ENCODE measurements at places on chromosomes 5 and 9. TPM values are rescaled to one million over a fixed set of nuclear protein-coding genes. Genes with fewer than 3 reads are reported as not detected.

Gene STC2
- total RNA-seq: not detected

Gene PIGO
- total RNA-seq: 34.7 TPM

DNA sequence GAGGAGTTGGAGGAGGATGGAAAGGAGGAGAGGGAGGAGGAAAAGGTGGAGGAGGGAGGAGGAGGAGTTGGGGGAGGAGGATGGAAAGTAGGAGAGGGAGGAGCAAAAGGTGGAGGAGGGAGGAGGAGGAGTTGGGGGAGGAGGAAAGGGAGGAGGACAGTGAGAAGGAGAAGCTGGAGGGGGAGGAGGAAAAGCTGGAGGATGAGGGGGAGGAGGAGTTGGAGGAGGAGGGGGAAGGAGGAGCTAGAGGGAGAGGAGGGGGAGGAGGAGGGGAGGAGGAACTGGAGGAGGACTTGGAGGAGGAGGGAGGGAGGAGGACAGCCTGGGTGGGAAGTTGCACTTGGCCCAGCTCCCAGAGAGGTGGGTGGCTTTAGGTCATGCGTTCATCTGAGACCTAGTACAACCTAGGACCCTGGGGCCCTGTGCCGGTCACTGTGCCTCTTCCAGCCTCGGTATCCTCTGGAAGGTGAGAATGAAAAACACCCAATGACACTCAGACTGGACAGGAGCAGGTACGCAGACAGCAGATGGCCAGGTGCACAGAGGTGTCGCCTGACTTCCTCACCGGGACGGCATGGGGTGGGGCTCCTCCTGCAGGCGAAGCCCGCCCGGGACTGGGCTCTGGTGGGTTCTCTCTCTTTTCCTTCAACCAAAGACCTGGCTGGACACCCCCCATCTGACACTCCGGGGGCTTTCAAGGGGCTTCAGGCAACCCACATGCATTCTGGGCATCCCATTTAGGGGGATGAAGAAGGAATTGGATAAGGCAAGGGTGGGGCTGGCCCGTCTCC is 12.2 kb upstream of the SLC2A6 start:
- H3K4me3 ChIP-seq: no peak overlapping the region
- H3K27me3 ChIP-seq: no peaks in the 10 kb centered on the region
- H3K4me1 ChIP-seq: peaks cover 2% of the 10 kb centered on the region
- H3K27ac ChIP-seq: no peak overlapping the region
- no peak for DNase-seq
- no peaks in the 10 kb centered on the region for H3K36me3 ChIP-seq

DNA sequence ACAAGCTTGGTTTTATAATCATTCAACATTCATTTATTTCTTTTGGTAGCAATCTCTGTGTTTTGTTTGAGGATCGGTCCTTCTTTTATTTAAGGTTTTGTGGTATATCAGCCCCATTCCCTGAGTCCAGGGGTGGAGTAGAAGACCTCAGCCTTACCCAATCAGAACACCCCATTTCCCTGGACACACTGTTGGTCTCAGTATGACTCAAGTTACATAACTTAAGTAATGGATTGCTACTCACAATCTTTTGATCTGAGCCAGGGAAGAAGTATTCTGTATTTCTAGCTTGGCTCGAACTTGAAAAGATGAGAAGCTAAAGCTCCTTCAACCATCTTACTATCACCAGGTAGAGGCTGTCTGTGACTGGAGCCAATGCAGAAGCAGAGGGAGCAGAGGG is 175.2 kb upstream of the HAPLN1 start:
- no peaks in the 10 kb centered on the region for H3K4me1 ChIP-seq
- no peaks in the 10 kb centered on the region for H3K27me3 ChIP-seq
- H3K27ac ChIP-seq: no peak overlapping the region
- no peaks in the 10 kb centered on the region for H3K36me3 ChIP-seq
- DNase-seq: no peak

Data from B cell (primary cell).